Fibroblast of pulmonary artery (primary cell): ENCODE measurements at places on chromosomes 11 and 22.

- DNase-seq, result no peak
Measured at GRCh38 chr11:86062719-86063118, 6.2 kb downstream of the PICALM start.

- no peak for DNase-seq
Measured at GRCh38 chr11:42951266-42951665, 360.5 kb upstream of the API5 start.

DNA sequence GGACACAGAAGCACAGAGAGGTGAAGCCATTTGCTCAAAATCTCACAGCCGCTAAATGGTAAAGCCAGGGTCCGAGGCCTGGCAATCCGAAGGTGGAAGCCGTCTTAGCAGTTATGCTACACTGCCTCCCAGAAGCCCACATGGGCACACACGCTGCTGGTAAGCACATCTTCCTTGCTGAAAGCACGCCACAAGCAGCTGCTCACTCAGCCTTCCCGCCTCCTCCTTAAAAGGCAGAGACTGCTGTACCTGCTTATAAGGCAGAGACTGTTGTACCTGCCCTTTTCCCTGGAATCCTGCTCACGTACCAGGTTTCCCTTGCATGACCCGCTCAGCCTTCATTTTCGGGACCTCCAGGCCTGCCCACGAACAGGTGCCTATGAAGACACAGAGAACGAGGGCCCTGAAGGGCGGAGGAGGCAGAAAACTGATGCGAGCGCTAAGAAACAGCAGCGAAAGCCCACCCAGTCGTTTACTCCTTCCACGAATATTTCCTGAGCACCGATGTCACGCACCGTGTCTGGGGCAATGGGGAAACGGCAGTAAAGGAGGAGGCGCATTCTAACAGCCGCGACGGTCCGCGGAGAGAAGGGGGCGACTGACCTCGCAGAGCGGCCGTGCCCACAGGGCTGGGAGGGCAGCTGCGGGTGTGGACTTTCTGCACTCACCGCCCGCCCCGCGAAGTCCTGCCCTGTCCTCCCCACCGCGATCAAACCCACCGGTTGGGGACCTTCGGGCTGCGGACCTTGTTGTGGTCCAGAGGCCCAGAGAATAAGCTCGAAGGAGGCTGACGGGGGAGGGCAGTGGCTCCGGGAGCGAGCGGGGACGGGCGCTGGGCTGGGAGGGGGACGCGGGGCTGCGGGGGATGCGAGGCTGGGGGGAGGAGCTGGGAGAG, 13.0 kb downstream of the SPATA19 start:
- no peak for DNase-seq

DNA sequence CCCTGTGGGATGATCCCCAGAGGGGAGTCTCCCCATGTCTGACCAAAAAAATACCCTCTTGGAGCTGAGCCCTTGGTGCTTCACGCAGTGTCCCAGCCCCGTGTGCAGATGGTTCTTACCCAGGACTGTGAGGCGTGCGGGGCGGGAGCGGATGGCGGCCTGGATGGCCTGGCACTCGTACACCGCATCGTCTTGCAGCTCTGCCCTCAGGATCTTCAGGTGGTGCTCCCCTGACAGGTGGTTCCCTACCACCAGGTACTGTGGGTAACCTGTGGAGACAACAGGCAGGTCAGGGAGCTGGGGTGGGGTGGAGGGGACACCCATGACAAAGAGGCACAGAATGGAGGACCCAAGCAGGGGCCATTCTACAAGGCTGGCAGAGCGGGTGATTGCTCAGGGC, 165.7 kb downstream of the ST3GAL4 start:
- DNase-seq, result no peak

GRCh38 chr11:47007579-47007978, 71.0 kb downstream of the CSTPP1 start:
- DNase-seq, result no peak

DNA sequence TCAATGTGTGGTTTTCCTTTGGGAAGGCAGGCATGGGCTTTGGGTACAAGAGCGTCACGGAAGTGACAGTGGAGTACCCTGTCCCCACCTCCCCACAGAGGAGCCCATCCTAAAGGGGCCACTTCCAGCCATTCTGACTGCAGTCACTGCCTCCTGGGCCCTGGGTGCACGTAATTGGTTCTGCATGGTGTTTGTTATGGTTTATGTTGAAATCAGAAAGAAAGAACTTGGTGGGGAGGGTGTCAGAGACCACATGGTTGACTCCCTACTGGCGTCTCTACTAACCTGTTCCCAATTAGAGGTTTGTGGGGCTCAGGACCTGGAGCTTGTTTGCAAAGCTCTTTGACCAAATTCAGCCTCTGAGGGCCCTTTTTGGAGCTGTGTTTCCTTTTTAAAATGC, 40.8 kb downstream of the RIBC2 start:
- no peak for DNase-seq
